ENCODE measurements at places on chromosomes 16 and 17.
A peak's percentile ranks its signal among the peaks of the same experiment; 100 is the strongest.

DNA sequence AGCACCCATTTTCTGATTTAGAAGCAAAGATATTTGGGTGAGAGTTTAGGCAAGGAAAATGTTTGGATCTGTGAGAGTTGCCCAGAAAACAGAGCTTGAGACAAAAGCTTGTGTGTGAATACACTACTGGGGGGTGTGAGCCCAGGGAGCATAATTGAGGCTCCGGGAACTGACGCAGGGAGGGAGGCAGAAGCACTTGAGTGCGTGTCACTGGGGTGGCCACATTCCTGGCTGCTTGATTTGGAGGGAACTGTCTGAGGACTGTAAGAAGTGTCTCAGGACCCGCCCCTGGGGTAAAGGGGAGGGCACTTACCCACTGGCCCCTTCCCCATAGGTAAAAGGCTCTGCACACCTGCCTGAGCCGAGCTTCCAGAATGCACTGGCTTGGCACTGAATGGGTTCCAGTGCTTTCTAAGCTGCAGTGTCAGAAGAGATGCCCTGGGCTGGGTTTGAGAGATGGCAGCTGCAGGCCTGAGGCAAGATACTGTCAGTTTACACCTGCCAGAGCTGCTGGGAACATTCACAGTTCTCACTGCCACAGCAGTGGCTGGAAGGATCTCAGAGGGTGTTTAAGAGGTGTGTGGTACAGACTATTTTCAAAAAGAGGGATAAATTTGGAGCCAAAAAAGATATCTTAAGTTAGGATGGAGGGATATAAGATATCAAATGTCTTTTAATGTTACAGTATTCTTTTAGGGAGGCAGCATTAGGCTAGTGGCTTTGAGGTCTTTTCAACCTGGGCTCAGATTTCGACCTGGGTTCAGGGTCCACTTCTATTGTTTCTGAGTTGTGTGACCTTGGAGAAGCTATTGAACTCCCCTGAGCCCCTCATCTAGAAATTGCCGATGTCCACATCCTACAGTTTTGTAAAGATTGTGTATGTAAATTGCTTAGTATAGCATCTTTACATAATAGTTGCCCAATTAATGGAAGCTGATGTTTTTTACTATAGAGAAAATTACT lies 6.9 kb upstream of the TEX2 start:
- DNase-seq = no peak

DNA sequence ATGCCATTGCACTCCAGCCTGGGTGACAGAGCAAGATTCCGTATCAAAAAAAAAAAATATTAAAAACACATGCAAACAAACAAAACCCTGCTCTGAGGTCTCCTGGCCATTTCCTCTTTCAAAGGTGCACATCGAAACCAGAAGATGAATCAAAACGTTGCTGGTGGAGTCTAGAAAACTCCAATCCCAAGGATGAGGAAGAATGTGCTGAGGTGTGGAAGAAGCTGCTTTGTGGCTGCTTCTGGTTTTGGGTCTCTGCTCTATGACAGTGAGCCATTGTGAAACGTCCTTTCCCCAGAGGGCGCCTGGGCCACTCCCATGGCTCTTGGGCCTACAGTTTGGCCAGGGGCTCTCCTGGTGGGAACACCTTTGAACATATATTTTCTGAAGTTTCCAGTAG lies 112.6 kb downstream of the IRF8 start:
- DNase-seq = no peak

DNA sequence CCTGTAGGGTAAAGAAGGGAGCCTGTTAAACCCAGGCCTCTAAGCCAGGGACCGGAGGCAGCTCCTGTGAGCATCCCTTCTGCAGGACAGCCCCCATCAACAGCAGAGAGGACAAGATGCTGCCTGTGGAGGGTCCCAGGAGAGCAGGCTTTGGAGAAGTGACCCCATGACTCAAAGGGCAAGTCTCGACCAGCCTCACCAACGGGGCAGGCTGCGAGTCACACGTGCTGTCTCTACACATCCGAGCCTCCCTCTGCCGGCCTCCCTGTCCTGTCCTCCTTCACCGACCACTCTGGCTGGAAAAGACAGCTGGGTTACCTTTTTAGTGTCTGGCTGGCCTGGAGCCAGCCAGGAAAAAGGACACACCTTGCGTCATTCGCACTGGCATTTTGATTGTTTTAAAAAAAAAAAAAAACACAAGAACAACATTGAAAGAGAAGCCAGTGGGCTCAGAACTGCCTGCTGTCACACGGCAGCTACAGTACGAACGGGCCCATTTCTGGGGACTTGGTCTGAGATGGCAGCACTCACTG lies 74.5 kb upstream of the RCVRN start:
- DNase-seq = no peak

DNA sequence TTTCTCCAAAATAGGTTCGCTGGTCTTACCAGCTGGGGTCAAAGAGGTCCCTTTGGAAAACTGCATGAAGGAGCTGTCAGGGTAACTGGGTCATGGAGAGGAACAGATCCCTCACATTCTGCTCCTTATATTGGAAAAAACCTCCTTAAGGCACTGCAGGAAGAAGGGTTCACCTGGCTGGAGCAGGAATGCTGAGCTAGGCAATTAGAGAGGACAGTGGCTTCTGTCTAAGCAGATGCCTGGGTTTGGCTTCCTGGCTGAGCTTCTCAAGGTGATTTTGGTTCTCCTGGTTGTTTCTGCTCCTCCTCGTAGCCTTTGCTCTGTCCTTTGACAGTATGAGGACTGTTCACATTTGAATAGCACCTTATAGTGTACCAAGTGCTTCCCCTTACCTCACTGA lies 19.6 kb downstream of the ITGB3 start:
- DNase-seq = no peak

DNA sequence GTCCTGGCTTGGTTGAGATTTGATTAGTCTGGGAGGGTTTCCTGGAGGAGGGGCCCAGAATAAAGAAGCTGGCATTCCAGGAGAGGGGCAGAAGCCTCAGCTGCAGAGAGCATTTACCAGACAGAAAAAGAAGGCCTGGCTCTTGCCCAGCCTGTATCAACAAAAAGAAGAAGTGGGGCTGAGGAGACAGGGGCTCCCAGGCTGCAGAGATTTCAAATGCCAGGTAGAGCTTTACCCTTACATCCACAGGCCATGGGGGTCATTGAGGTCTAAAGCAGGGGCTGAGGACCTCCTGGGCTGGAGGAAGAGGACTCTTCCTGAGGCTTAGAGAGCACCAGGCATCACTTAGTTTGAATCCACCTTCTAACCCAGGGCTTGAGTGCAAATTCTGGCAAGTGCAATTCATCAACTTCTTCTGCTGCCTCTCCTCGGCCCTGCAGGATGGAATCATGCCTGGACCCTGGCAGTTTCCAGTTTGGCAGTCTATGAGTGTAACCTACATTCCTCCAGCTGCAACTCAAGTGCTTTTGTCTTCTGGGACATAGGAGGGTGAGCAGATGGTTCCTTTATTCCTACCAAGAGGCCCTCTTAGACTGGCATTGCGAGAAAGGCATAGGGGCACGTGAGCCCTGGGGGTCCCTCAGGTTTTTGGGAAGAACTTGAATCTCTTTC lies 15.3 kb downstream of the CA7 start:
- DNase-seq = no peak

- DNase-seq = no peak
Observed at GRCh38 chr16:65235339-65236177, 113.7 kb upstream of the CDH11 start.

DNA sequence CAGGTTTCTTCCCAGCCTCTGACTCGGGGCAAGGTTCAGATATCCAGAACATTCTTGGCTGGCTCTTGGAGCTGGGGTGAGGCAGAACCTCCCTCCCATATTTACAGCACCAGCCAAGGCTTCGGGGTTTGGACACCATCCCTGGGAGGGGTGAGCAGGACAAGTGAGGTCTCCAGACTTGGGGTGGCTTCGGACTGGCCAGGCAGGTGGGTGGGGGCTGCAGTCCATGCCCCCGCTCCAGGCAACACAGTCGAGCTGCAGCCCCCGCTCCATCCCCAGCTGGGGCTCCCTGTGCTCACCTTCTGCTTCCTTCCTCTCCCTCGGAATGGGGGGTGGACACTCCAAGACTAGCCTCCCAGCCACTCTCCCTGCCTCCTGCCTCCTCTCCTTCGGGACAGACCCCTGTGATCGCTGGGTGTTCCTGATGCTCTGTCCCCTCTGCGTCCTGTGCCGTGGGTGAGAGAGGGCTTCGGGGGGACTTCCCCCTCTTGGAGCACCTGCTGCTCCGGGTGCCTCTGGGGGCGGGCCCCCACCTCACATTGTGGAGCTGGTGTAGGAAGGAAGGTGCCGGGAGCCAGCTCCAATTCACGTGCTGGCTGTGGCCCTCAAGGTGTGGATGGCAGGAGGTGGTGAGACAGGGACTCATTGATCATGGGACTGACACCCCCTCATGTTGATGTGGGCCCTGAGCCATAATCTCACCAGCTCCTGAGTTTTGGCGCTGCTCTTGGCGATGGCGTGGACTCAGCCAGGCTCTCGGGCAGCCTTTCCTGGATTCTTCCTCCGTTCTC lies 189.2 kb downstream of the SEC14L1 start:
- DNase-seq = no peak

DNA sequence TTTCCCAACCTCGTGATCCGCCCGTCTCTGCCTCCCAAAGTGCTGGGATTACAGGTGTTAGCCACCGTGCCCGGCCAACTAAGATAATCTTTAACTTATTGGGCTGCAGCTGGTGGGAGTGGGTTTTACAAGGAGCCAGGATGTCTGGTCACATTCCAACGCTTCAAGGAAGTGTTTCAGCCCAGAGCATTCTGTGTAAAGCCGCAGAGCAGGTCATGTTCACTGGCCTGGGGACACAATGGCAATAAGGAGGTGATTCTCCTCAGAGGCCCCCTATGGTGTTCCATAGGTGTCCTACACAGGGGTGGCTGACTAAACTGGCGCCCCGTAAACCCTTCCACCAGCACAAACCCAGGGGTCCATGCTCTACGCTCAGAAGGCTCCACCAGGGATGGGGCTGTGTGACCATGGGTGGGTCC lies 1.2 kb downstream of the QPRT start:
- DNase-seq = no peak

- no peak for DNase-seq
Observed at GRCh38 chr17:19448341-19449268, 37.6 kb downstream of the RNF112 start.

- DNase-seq = no peak
Observed at GRCh38 chr17:6509031-6509771, 47.2 kb downstream of the PITPNM3 start.

DNA sequence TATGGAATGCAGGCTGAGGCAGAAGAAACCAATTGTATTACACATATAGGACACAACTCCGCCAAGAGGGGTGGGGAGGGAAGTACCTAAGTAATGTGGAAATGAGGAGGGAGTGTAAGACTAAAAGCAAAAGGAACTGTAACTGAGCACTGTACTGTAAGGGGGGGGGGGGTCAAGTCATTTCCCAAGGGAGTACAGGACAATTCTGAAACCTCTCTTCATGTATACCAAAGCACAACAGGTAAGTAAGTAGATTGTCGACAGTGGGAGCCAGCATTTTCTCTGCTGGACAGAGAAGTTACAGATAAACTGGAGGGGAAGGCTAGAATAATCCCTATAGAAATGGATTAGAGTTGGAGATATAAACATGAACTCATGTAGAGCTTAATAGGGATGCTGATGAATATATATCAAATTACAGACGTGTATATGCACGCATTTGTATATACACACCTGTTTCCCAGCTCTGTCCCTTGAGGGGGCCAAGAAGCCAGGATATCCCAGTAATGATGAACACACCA lies 6.4 kb downstream of the USP22 start:
- DNase-seq = no peak

GRCh38 chr16:67935101-67935401 lies 1.6 kb downstream of the PSMB10 start:
- DNase-seq = no peak

DNA sequence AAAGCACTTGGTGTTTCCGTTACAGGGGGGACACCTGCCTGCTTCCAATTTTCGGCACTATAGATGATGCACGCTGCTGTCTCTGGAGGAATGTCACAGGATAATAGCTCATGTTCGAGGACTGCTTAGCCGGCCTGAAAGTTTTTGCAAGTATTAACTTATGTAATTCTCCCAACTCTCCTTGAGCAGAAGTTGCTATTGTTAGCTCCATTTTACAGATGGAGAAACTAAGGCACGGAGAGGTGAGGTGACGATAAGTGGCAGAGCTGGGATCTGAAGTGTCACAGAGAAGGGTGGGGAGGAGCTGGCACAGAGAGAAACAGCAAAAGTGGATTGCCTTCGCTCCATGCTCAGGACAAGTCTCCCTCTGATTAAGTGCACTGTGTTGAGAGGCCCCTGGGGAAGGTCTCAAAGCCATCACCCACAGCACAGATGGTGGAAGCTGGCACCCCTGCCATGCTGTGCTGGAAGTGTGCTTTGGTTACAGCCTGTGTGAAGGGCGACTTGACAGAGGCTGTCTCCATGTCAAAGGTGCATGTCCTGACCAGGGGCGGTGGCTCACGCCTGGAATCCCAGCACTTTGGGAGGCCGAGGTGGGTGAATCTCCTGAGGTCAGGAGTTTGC lies 40.8 kb upstream of the MEAK7 start:
- DNase-seq = no peak

DNA sequence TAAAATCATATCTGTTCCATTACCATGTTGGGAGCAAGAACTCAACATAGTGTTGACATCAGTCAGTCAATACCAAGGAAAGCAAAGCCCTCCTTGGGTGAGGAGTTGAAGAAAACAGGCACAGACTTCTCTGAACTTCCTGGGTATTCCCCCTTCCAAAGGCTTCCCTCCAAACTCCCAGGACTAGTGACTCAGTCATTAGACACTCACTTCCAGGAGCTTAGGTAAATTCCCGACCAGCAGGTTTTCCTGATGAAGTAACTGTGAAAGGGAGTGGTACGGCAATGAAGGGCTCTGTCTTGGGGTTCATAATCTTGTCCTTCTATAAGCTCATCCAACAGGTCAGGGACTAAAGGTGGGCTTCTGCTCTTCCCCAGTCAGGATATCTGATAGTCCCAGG lies 293.8 kb upstream of the AXIN2 start:
- DNase-seq = no peak

- no peak for DNase-seq
Observed at GRCh38 chr16:25841761-25842160, 150.0 kb downstream of the HS3ST4 start.

DNA sequence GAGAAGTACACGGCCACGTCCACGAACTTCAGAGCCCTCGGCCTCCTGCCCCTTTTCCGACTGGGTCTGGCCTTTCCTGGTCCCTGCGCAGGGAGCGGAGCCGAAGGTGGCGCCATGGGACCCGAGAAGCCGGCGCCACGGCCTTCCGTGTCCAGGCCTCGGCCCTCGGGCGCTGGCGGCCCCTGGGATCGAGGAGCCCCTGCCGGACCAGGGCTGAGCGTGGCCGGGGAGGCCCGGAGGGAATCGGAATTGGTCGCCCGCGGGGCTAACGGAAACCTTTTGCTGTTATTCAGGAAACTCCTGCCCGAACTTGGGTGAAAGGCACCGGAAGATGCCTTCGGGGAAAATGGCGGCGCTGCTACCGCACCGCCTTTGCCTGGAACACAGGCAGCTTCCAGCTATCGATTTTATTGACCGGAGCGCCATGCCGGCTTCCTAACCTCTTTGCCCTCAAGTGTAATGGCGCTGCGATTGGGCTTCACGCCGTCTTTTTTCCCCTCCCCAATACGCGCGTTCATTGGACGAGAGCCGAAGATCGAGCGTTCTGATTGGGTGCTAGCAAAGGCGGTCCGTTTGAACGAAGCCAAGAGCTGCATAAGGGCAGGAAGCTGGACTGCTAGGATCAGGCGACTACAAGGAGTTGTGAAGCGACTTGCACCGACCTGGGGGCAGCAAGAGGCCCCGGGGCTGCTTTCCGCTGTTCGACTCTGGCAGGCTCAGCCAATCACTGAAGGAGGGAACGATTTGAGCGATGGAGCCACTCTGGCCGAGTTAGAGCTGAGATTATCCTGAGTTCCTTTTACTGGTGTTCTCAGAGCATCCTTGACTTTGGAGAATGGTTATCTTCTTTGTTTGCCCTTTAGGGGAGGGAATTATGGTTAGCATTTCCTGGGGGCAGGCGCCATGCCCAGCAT lies at the start of gene ZNF689:
Gene ZNF689, minus strand, starts transcription at position 464 of the 914 bp plus-strand sequence. Its CDS starts 348 bp downstream, at position 116.
- peak; percentile 89 for DNase-seq

Measured in activated CD4-positive, alpha-beta T cell treated with anti-CD3 and anti-CD28 coated beads for 24 hours (primary cell).